Activated CD8-positive, alpha-beta memory T cell treated with anti-CD3 and anti-CD28 coated beads, Interleukin-2, amount 10 ng/mL, durations not matched to agents 7 days and 5 days (primary cell): ENCODE measurements at places on chromosomes 16 and 17. TPM values are rescaled to one million over a fixed set of nuclear protein-coding genes. Genes with fewer than 3 reads are reported as not detected.
A peak's percentile ranks its signal among the peaks of the same experiment; 100 is the strongest.

TRPV2 gene
- total RNA-seq = 129 TPM

GRCh38 chr17:38751144-38751807 lies 1.3 kb upstream of the PSMB3 start:
- DNase-seq = no peak
- peak overlapping the region; percentile 93 for H3K27ac ChIP-seq
- H3K4me3 ChIP-seq = peak overlapping the region; percentile 91
- peaks cover 20% of the 10 kb centered on the region for H3K36me3 ChIP-seq
- H3K27me3 ChIP-seq = peaks cover 39% of the 10 kb centered on the region

DNA sequence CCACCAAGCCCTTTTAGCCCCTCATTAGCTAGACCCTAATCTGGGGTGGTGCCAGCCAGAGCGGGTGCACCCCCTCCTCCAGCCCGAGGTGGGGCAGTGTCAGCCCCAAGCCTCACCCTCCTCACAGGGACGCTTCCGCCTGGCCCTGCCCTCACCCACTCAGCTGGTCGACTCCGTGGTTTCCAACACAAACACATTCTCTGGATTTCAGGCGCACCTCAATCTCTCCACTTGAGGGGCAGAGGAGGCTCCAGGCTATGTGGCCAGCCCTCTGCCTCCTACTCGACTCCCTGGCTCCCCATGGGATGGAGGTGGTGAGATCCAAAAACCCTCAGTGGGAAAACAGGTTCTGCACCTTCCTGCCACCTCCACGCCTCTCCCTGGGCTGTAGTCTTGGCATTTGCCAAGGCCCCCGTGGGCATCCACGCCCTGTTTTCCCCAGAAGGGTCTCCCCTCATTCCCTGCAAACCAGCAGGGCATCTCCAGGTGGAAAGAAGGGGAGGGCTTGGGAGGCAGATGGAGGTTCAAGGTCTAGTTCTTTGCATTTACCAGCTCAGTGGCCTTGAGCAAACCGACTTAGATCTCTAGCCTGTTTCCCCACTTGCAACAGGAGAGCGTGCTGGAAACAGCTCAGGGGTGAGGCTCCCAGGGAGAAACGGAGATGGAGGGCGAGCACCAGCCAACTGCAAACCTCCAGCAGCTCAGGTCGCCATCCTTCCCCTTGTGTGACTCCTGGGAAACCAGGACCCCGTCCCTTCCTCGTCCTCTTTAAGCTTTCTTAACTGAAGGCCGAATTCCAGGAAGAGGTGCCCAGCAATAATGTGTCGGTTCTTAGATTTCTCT lies 1.7 kb downstream of the EMP2 start:
- DNase-seq = no peak
- no peak overlapping the region for H3K27ac ChIP-seq
- H3K36me3 ChIP-seq = no peaks in the 10 kb centered on the region
- no peaks in the 10 kb centered on the region for H3K4me1 ChIP-seq

- no peak overlapping the region for H3K4me3 ChIP-seq
- no peak for DNase-seq
- H3K27me3 ChIP-seq = peaks cover 2% of the 10 kb centered on the region
Measured at GRCh38 chr16:25893332-25893731, 201.6 kb downstream of the HS3ST4 start.

DNA sequence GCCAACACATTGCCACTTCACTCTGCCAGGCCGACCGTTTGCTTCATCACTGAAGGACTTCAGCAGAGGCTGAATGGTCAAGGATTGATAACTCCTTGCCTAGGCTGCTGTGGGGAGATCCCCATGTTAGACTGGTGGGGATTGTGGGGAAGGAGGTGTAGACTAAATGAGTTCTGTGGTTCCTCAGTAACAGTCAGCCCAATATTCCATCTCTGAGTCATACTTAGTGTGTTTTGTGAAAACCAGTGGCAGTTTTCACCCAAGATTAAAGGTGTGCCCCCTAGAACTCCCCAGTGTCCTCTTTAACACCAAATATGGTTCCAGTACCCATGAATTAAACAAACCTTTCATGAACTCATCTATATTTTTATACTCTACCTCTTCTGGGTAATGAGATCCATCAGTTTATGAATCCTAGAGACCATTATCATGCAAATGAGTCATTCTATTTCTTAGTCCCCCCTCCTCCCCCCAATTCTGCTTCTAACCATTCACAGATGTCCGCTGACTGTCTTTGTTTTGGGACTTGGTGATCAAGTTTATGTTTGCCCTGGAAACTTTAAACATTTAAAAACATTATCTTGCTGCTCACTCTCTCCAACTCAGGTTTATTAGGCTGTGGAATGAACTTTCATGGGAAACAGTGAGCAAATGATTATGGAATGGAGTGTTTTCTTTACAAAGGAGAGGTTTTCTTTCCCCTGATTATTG lies 66.8 kb upstream of the GAS7 start:
- H3K27me3 ChIP-seq = no peaks in the 10 kb centered on the region
- H3K27ac ChIP-seq = no peak overlapping the region
